Activated CD4-positive, alpha-beta T cell treated with anti-CD3 and anti-CD28 coated beads for 4 hours (primary cell): ENCODE measurements at places on chromosomes 12 and 14.

DNA sequence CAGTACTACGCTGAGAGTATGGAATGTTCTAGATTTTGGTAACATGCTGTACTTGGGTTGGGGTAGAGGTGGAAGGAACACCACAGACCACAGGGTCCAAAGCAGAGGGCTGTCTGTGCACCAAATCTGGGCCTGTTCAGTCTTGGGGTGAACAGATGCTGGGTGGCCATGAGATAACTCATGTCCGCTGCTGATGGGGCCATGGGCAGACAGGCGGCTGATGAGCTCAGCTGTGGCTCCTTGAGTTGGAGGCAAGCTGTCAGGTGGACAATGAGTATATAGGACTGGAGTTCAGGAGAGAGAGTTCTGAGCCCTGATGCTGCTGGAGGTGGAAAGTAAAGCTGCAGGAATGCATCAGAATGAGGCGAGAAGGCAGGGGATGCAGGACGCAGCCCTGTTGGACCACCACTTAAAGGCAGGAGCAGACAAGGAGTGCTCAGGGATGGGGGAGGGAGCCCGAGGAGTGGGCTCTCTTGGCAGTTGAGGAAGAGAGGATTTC lies 6.2 kb downstream of the SMIM41 start:
- DNase-seq: no peak

DNA sequence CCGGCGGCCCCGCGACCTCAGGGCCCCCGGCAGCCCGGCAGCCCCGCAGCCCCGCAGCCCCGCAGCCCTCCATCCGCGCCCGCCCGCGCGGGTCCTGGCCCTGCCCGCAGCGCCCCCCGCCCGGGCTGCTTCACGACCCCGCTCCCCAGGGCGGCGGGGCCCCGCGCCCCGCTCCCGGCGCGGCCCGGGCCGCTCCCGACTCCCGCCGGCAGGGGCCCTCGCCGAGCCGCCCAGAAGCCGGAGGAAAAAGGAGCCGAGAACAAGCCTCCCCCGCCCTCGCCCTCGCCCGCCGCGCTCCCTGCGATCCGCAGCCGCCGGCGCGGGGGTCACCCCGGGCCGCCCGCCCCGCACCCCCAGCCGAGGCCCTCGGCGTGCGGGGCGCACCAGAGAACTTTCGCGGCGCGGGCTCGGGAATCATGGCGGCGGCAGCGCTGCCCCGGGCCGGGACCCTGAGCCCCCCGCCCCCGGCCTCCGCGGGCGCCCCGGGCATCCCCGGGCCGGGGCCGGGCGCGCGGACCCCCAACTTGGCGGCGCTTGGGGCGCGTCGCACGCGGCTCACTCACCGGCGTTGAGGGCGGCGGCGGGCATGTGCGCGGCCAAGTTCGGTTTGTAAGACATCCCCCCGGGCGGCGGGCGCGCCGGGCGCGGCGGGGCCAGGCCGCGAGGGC lies 521 bp downstream of the CDK2AP1 start:
- peak; percentile 77 for DNase-seq

DNA sequence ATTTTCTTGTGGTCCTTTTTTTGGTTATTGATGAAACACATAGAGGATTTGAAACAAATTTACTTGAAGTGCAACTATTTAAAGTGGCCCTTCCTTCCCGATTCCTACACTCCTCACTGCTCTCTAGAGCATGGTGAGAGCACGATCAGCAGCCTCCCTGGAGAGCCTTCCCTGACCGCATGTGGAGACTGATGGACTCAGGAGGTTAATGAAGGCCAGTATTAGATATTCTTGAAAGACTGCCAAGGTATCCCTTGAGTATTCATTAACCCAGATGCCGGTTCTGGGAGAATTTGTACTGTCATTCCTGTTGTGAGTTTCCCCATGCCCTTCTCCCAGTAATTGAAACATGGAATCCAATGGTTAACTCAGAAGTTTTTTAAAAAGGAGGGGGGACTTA lies 102.8 kb upstream of the FGD4 start:
- DNase-seq: no peak

- DNase-seq: no peak
Measured at GRCh38 chr12:92098594-92099380, 46.9 kb downstream of the BTG1 start.

GRCh38 chr14:22549981-22550673 lies 38.9 kb downstream of the DAD1 start:
- DNase-seq: peak; percentile 60

GRCh38 chr14:82537831-82538230 lies 1004.2 kb upstream of the SEL1L start:
- no peak for DNase-seq

GRCh38 chr12:89349814-89350213 lies 2.5 kb downstream of the DUSP6 start:
- DNase-seq: no peak

GRCh38 chr12:127052511-127053232 lies 1214.3 kb upstream of the TMEM132C start:
- DNase-seq: no peak

DNA sequence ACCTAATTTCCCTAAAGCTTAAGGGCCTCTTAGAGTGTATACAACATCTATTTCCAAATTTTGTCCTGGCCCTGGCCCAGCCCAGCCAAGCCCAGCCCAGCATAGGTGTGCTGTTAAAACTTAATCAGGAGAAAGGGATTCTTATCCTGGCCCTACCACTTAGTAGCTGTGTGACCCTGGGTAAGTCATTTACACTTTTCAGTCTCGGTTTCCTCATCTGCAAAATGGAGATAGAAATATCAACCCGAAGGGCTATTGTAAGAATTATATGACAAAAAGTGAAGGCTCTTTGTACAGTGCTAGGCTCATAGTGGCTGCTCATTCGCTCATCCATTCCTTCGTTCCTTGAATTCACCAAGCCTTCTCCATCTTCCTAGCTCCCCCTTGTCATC lies 442 bp downstream of the ERG28 start:
- DNase-seq: no peak

DNA sequence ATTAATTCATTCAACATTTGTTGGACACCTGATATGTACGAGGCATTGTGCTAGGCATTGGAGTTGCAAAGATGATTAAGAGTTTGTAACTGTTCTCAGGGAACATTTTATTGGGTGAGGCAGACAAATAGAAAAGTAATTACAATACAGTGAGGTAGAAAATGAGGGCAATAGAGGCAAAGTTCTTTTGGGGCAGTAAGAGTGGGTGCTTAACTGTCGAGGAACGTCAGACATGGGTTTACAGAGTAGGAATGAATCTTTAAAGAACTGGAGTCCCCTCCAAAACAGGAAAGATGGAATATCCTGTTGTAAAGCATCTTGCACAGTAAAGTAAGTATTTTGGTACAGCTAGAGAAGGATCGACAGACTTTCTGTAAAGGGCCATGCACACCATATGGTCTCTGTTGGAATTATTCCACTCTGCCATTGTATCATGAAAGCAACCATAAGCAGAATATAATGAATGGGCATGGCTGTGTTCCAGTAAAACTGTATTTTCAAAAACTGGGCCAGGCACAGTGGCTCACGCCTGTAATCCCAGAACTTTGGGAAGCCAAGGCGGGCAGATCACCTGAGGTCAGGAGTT lies 9.1 kb downstream of the CREBL2 start:
- DNase-seq: no peak

DNA sequence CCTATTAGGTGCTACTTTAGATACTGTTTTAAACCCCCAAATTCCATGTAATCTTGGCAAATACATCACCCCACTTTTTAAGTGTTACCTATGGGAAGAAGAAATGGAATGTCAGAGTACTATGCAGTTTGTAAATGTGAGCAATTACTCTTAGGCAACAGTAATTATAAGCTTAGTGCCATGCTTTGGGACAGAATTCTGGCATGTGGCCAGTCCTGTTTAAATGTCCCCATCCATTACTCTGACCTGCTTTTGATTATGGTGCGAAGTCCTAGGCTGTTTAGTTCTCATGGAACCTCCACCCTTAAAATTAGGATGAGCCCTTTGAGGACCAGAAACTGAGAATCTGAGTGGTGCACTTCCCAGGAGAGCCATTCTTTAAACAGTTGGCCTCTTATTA lies 321.4 kb upstream of the RGS6 start:
- DNase-seq: no peak

- DNase-seq: no peak
Measured at GRCh38 chr12:76080729-76081415, 3.6 kb downstream of the NAP1L1 start.

GRCh38 chr14:105487449-105487985 lies 831 bp downstream of the CRIP1 start:
- DNase-seq: peak; percentile 50

GRCh38 chr12:20523658-20524057 lies 155.3 kb downstream of the PDE3A start:
- no peak for DNase-seq

GRCh38 chr12:95228617-95229016 lies 11.0 kb downstream of the VEZT start:
- DNase-seq: no peak

- DNase-seq: no peak
Measured at GRCh38 chr12:89324437-89324836, 27.9 kb downstream of the DUSP6 start.

DNA sequence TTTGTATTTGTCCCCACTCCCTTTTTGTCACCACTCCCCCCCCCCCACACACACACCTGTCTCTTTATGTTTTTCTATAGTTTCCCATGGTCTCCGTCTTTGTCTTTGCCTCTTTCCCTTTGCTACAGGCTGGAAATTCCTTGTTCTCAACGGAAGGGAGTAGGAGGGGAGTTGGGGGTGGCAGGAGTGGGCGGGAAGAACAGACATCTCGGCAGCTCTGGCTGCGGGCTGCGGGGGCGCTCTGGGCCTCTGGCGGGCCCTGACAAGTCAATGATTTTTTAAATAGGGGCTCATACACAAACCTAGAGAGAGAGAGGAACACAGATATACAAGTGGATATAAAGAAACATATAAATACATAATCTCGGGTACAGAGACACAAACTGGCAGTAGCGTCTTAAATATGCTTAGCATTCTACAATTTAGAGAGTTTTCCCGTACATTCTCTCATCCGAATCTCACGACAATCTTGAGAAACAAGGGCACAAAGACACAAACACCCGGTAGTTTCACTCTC lies 2.4 kb upstream of the NAB2 start:
- peak; percentile 84 for DNase-seq

GRCh38 chr14:56797569-56798446 lies 12.5 kb downstream of the OTX2 start:
- no peak for DNase-seq

GRCh38 chr14:100891501-100892445 lies 11.7 kb downstream of the RTL1 start:
- DNase-seq: no peak
